HFFc6 (cell line): ENCODE measurements at places on chromosomes 16 and 17. TPM values are rescaled to one million over a fixed set of nuclear protein-coding genes. Genes with fewer than 3 reads are reported as not detected.

The KLHL10 gene
- total RNA-seq, result 0.18 TPM in 1 of 3 replicates, not detected in the others

The FAM83G gene
- total RNA-seq, result 19.1 to 23.4 TPM (median 22.9 TPM) in 3 replicates

The SLC47A2 gene
- not detected in 2 replicates for total RNA-seq

- H3K4me3 ChIP-seq, result no peak overlapping the region
- no peaks in the 10 kb centered on the region for H3K4me1 ChIP-seq
- no peak for DNase-seq
- no peaks in the 10 kb centered on the region for H3K27me3 ChIP-seq
Observed at GRCh38 chr17:17254036-17254435, 17.1 kb upstream of the FLCN start.

DNA sequence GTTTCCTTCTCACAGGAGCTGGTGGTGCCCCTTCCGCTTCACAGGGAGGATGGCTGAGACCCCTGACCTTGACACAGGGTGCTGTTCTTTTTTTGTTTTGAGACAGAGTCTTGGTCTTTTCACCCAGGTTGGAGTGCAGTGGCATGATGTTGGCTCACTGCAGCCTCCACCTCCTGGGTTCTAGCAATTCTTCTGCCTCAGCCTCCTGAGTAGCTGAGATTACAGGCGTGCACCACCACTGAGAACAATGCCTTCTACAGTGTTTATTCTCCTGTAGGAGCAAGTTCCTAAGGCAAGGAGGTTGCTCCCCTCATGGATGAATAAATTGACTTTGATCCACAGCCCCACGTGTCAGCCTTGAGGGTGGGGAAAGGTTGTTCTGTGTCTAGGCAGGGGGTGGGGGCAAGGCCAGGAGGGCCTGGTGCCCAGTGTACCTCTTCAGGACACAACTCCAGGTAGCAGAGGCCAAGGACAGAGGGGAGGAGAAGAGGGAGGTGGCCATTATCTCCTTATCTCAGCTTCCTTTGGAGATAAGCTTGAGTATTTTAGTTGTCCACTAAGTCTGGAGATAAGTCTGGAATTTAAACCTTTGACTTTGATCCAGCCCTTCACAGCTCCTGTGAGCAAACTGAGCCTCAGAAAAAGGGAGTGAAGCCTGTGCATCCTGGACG lies 159.4 kb downstream of the SEC14L1 start:
- no peaks in the 10 kb centered on the region; the same call in 1 of the 2 replicates for H3K27me3 ChIP-seq
- H3K27ac ChIP-seq, result no peak overlapping the region
- no peak for DNase-seq
- no peak overlapping the region for H3K4me3 ChIP-seq

GRCh38 chr16:81451753-81452680 lies 7.4 kb downstream of the CMIP start:
- peaks cover under 1% of the 10 kb centered on the region for H3K36me3 ChIP-seq
- no peak for DNase-seq
- no peak overlapping the region for H3K4me3 ChIP-seq
- H3K27ac ChIP-seq, result no peak overlapping the region; the same call in 1 of the 2 replicates
